ENCODE measurements at places on chromosomes 6 and 20. TPM values are rescaled to one million over a fixed set of nuclear protein-coding genes. Genes with fewer than 3 reads are reported as not detected.
A peak's percentile ranks its signal among the peaks of the same experiment; 100 is the strongest.

Gene LGSN
- total RNA-seq, result not detected

Gene HLA-DRB5
- total RNA-seq, result 27.1 TPM

Gene PRSS16
- total RNA-seq, result 0.88 TPM

DNA sequence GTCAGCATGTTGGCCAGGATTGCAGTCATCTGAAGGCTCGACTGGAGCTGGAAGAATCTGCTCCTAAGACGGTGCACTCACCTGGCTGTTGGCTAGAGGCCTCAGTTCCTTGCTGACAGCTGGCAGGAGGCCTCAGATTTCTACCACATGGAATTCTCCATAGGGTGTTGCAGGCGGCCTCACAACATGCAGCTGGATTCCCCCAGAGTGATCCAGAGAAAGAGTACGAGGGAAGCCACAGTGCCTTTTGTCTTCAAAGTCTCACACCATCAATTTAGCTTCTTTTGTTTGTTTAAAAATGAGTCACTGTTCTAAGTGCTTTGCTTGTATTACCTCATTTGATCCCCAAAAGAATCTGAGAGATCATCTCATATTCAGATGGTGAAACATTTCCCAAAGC, 65.5 kb upstream of the FYN start:
- no peak for DNase-seq

GRCh38 chr6:153150371-153150751, 19.3 kb upstream of the RGS17 start:
- no peak for DNase-seq

- DNase-seq, result no peak
These were observed 598 bp downstream of the OGFR start for GRCh38 chr20:62805155-62805710.

DNA sequence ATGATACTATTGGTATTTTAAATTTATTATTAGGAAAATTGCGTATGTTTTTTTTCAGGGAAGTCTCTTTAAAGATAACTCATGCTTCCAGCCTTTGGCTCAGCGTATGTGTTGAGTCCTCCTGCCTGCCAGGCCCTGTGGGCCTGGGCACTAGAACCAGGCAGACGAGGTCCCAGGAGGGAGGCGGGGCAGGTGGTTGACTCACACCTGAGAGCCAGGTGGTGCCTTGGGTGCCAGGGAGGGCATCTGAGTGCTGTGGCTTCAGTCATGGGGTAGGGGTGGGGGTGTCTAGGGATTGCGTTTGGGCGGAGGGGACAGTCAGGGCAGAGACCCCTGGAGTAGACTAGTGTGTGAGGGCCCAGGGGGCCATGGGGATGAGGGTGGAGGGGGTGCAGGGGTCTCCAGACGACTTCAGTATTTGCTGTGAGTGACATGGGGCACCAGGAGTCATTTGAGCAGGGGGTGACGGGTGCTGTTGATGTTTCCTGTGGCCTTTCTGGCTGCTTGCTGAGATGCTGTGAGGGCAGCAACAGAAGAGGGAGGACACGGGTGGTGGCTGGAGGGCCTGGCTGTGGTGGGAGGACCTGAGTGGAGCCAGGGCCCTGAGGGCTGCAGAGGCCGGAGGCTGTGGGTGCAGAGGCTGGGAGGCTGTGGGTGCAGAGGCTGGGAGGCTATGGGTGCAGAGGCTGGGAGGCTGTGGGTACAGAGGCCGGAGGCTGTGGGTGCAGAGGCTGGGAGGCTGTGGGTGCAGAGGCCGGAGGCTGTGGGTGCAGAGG, 14.8 kb upstream of the ADRM1 start:
- DNase-seq, result no peak

DNA sequence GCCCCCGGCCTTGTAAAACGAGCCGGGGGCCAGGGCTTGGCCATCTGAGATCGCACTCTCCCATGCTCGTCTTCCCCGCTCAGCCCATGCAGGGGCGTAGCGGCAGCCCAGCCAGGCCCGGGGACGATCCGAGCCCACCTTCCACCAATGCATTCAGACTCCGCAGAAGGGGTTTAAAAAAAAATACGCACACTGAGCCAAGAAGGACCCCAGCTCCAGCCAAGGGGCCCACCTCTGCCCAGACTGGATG, 320 bp downstream of the GSTA4 start:
- DNase-seq, result peak; percentile 47

GRCh38 chr6:16688436-16688835, 72.8 kb downstream of the ATXN1 start:
- no peak for DNase-seq

- DNase-seq, result no peak
These were observed 17.4 kb upstream of the ELOVL5 start for GRCh38 chr6:53366128-53366641.

GRCh38 chr6:163950159-163950558, 535.6 kb downstream of the QKI start:
- DNase-seq, result no peak

DNA sequence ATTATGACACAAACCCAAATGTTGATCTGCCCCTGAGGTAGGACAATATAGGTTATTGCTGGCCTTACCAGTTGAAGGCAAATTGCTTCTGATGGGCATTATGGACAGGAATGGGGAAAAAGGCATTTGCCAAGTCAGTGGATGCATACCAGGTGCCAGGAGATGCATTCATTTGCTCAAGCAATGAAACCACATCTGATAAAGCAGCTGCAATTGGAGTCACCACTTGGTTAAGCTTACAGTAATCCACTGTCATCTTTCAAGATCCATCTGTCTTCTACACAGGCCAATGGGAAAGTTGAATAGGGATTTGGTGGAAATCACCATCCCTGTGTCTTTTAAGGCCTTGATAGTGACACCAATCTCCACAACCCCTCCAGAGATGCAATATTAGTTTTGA, 648.6 kb downstream of the COL12A1 start:
- DNase-seq, result no peak

- no peak for DNase-seq
These were observed 48.1 kb upstream of the TNFRSF21 start for GRCh38 chr6:47357827-47358226.

- peak; percentile 79 for DNase-seq
These were observed 47.6 kb downstream of the PPP1R3G start for GRCh38 chr6:5132731-5133130.

- DNase-seq, result no peak
These were observed 163.3 kb upstream of the SNX9 start for GRCh38 chr6:157659536-157660271.

Data from left cardiac atrium (tissue), 4 donors.